Caudate nucleus (tissue), 63 donors: ENCODE measurements at places on chromosomes 16 and 17.

DNA sequence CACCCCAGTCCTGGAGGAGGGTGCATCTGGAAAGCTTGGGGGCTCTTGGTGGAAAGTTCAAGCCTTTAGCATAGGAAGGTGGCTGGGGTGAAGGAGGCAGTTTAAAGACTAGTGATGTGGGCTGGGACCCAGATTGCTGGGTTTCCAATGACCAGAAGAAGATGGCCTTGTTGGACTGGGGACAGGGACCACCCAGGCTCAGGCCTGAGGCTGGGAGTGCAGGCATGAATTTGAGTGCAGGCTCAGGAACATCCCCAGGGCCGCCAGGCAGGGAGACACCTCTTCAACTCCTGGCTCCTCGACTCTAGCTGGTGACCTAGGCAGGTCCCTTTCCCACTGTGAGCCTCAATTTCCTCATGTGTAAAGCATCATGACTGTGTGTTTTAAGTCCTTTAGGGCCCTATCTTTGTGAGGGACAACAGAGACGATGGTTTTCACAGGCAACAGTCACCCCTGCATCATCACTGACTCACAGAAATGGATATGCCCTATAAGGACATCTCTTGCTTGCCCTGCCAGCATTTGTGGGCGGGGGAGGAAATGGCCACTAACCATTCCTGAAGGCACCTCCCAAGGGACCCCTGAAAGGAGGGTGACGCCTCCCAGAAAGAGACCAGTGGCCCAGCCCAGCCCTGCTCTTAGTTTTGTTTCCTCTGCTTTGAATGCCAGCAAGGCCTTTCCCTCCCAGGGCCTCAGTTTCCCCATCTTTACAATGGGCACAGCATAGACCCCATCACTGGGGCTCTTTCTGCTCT lies 11.1 kb downstream of the NLRC5 start:
- DNase-seq = no peak

- no peak for DNase-seq
Measured at GRCh38 chr17:72913142-72913682, 179.3 kb downstream of the SLC39A11 start.

- no peak for DNase-seq
Measured at GRCh38 chr16:84774810-84775209, 45.0 kb upstream of the CRISPLD2 start.

- no peak for DNase-seq
Measured at GRCh38 chr16:82829301-82829700, 202.5 kb downstream of the CDH13 start.

GRCh38 chr17:81962499-81963441 lies 1.8 kb upstream of the NOTUM start:
- no peak for DNase-seq
